ENCODE measurements at places on chromosomes 3 and 15.

- no peak for DNase-seq
Observed at GRCh38 chr3:13429631-13430291, 9.6 kb upstream of the NUP210 start.

- DNase-seq, result no peak
Observed at GRCh38 chr3:108298056-108298455, 1.7 kb downstream of the HHLA2 start.

DNA sequence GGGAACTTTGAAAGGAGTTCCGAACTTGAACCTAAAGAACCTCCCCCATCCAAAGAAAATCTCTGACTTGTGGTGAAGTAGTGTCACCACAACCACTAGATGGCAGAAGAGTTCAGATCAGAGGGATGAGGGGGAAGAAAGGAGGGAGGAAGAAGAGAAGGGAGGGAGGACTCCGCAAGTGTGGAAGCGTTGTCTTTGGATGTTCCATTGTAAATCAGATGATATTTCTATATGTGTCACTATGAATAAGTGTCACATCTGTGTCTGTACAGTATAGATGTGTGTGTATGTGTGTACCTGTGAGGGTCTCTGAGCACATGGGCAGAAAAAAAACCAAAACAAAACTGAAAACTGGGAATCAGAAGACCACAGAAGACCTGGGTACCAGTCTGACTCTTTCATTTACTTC lies 16.9 kb downstream of the SLC24A1 start:
- DNase-seq, result peak; percentile 80

DNA sequence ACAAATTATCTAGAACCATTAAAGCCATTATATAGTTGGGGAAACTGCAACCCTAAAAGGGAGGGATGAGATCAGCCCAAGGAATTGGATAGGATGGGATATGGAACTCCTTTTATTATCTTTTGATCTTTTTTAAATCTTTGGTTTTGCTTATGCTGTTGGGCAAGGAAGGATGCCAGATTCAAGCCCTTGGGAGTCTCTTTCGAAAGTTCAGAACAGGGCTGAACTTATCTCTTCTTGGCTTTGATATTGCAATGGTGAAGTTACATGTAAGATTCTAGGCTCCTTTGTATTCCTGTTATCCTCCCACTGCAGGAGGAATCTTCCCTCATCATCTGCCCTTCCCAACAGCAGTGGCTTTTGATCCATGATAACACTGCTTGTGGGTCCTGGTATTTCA lies 10.0 kb upstream of the SLC22A13 start:
- DNase-seq, result peak; percentile 64

DNA sequence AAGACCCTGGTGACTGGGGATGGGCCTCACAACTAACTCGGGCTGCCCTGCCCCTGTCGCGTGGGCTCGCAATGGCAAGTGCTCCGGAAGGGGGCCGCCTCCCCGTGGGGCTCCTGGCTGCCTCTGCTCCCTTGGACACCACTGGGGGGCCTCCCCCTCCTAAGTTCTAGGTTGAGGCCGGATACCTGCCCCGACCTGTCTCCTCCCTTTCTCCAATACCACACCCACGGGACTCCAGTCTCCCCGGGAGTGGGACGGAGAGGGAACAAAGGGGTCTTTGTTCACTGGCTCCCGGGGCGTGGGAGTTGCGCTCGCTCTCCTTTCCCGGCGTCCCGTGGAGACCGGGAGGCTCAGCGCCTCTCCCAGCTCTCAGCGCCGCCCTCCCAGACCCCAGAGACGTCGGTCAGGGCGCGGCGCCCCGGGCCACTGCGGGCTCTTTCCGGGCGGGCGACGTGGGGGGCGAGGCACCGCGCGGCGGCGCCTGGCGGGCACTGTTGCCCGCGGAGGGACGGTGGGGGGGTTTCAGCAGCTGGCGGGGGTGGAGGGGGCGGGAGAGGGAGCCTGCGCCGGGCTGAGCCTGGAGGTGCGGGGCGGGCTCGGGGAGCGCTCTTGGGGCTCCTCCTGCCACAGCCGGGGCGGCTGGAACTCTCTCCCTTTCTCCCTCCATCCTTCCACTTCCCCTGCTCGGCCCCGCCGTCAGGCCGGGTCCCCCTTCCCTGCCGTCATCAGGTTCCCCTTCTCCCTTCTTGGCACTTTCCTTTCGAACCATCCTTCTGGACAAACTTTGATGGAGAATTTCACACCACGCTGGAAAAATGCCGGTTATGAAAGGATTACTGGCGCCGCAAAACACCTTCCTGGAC lies at the start of gene KCNH8:
TSS of gene KCNH8 (plus strand) at position 606 of the 863 bp plus-strand sequence. CDS start at position 816, 210 bp downstream.
- no peak for DNase-seq

DNA sequence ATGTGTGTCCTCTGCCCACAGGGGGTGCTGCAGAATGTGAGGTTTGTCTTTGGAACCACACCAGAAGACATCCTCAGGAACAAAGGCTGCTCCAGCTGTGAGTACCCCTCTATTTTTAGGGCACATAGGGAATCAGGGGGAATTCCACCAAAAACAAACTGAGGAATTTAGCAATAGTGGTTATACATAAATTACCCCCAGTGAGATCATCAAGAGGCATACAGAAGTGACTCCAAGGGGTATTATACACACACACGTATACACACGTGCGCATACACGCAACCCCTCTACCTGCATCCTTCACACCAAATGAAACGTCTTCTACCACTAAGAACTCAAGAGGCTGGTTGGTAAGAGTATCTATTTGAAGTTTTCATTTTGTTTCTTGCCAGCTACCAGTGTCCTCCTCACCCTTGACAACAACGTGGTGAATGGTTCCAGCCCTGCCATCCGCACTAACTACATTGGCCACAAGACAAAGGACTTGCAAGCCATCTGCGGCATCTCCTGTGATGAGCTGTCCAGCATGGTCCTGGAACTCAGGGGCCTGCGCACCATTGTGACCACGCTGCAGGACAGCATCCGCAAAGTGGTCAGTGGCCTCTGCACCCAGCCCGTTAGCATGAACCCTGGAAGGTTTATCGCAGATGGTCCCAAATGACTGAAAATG lies 2.9 kb downstream of the THBS1 start:
- peak; percentile 78 for DNase-seq

DNA sequence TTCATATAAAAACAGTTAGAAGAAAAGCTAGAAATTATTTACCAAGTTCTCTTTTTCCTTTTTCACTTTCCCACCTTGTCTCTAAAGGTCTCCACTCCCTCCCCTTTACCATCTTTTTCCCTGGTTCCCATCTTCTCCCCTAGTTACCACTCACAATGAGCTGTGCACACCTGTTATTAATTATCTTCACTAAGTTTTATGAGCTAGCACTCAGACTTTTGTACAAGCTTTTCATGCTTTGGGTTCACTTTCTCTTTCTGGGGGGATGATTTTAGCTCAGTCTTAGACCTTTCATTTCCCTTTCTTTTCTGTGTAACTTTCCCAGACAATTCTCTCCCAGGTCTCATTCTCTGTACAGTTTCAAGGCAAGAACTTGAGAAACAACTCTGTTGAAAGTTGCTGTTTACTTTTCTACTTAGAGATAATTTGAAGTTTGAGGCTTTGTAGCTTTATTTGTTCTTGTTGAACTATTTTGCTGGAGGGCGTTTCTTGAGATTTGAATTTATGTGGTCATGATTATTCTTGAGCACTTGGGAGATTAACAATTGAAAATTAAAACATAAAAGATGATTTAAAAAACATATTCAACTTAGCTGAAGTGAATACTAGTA lies 24.0 kb upstream of the AADAC start:
- peak; percentile 12 for DNase-seq

GRCh38 chr3:67064105-67064504 lies 66.0 kb downstream of the KBTBD8 start:
- DNase-seq, result no peak

DNA sequence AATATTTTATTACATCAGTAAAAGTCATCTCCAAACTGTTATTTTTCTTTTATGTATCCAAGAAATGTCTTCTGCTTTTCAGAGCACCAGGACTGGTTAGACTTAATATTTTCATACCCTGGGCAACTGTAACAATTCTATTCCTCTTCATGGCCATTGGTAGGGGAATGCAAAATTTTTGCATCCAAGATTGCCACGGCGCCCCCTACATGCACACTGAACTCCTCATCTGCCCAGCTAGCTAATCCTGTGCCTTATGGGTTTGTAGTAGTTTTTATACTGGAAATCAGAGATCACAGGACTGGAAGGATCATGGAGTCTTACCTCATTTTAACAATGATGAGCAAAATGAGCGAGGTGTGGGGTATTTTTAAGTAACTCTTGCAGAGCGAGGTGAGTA lies 74.2 kb downstream of the CRTC3 start:
- no peak for DNase-seq

GRCh38 chr15:52749258-52749657 lies 40.9 kb downstream of the ONECUT1 start:
- no peak for DNase-seq

DNA sequence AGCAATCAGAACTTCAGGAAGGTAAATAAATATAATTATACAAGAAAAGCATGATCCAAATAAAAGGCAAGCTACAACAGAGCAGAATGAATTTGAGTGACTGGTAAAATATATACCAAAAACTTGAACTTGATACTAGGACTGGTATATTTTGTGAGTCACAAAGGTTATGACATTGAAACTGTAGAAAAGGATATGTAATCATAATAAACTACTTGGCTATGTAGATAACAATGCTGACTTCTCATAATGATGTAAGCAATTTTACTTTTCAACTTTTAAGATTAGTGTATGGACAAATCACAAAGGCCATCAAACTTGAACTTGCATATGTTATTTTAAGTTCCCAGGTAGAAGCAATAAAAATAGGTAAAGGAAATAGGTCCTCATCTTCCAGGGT lies 384.5 kb upstream of the NECTIN3 start:
- no peak for DNase-seq

- DNase-seq, result peak; percentile 48
Observed at GRCh38 chr3:173733029-173733652, 335.6 kb downstream of the NLGN1 start.

GRCh38 chr3:143918848-143919247 lies 52.8 kb upstream of the DIPK2A start:
- DNase-seq, result no peak

DNA sequence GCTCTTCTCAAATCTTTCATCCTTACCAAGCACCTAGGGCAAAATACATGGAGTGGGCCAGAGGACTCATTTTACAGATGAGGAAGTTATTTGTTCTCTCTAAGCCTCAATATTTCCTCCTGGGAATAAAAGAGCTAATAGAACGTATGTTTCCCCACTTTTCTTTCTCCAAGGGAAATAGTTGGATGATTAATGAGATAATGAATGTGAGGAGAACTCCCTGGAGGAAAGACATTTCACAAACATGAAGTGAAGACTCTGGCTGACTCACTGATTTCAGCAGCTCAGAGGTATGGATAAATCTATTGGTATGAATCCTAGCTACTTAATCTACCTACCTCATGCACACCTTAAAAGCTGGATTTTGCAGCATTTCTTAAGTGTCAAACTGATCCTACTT lies 98.4 kb downstream of the ECT2 start:
- peak; percentile 51 for DNase-seq

DNA sequence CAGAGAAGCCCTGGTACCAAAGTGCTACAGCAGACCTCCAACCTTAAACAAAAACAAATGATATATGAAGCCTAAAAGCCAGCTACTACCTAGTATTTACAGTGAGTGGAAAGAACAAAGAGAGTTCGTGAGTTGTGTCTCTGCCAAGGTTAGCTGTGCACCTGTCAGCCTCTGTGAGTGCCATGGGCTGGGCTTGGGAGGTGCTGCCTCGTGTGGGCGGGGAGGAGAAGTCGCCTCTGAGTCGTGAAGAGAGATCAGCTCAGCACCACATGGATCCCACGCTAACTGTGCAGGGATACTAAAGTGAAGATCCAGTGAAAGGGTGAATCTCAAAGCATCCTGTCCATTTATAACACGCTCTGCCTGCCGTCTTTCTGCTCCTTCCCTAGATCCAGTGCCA lies 101.9 kb downstream of the CHDH start:
- DNase-seq, result no peak

DNA sequence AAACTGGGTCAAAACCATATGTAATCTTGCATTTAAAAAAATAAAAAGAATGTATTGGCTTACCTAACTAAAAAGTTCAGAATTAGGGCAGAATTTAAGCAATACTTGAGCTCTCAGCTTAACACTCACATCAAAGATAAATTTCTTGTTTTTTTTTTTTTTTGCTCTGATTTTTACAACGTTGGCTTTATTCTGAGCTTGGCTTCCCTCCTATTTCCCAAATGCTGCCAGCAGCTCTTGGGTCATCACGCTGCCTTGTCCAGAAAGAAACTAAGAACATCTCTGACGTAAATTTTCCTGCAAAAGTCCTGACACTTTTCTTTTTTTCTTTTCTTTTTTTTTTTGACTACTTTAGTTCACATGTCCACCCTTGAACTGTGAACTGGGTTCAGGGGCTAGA lies 150.6 kb upstream of the TGFBR2 start:
- peak; percentile 85 for DNase-seq

GRCh38 chr15:41852736-41853590 lies 14.3 kb downstream of the PLA2G4B start:
- DNase-seq, result no peak

- no peak for DNase-seq
Observed at GRCh38 chr3:58635371-58636285, 30.9 kb downstream of the FAM3D start.

DNA sequence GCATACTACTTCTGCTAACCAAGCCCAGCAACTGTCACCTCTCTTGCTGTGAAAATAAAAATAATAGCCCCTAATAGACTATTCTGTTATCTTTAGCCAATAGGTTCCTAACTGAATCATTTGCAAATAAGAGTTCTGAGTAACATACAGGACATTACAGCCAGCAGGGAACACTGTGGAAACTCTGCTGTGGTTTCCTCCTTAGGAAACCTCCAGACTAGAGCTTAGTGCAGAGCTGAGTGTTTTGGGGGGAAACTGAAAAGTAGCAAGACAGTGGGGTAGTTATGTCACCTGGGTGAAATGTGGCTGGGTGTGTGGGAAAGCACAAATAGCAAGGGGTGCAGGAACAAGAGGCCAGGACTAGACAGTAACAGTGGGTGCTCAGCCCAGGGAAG lies 32.4 kb downstream of the DZIP1L start:
- DNase-seq, result no peak

GRCh38 chr3:66149269-66149668 lies 71.5 kb upstream of the SLC25A26 start:
- DNase-seq, result no peak

DNA sequence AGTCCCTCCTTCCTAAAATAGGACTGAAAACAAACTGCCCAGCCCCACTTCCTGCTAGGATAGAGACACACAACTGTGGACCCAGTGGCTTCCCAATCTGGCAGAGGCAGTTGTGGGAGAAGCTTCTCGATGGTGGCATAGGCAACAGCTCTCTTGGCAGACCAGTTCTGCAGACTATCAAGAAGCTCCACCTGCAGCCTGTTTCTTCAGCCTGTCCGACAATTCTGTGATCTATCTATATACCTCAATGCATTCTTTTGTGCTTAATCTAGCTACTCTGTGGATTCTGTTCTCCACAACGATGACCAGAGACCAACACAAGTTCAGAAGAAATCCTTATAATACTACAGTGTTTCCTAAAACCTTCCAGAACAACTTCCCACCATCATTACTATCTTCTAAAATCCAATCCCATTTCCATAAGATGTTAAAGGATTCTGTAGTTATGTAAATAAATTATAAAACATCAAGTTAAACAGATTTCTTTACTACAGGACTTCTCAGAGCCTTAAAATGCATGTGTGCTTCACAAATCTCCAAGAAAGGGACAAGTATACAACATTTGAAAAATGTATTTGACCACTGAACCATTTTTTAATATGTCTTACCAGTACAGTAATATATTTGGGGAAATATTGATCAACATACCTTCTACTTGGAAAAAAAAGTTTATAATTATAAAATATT lies 57.7 kb downstream of the IGF2BP2 start:
- no peak for DNase-seq

Measured in fibroblast of gingiva (primary cell).